ENCODE measurements at places on chromosomes 4 and X.

GRCh38 chr4:48450740-48451139, 32.4 kb upstream of the SLC10A4 start:
- no peak overlapping the region for H3K27ac ChIP-seq
- no peak for DNase-seq
- 0 out of 2 replicates have a peak, but pooled peaks cover 10% of the 10 kb centered on the region for H3K4me1 ChIP-seq
- no peak overlapping the region for H3K4me3 ChIP-seq

DNA sequence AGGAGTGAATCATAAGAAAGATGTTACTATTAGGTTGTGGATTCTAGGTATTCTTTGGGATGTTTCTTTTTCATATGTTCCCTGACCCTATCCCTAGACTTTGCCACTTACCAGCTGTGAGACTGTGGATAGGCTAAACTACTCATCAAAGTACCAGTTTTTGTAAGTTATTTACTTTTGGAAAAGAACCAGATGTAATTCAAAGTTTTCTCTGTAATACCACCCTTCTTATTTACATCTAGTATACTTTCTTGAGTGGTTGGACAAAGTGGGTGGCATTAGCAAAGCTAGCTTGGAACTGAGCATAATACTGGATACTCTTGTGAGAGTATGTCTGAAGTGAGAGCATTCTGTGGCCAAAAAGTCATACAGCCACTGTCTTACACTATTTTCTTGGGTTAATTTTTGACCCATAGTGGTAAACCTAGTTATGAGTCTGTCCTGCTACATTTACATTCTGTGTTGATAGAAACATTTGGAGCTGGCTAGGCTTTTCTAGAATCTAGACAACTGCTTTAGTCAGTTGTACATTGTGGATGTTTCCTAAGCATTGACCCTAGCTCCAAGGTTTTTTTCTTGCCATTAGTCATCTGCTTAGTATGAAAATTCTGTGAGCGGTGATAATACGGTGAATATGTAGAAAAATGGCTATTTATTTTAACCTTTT, 41.7 kb downstream of the KDM6A start:
- no peak for DNase-seq
- no peaks in the 10 kb centered on the region for H3K27me3 ChIP-seq
- peaks cover 69% of the 10 kb centered on the region for H3K4me1 ChIP-seq
- H3K4me3 ChIP-seq, result peak overlapping the region; percentile 48
- peak overlapping the region; percentile 87 for H3K27ac ChIP-seq

- peaks cover 4% of the 10 kb centered on the region for H3K36me3 ChIP-seq
- H3K27ac ChIP-seq, result peak overlapping the region; percentile 83
- no peaks in the 10 kb centered on the region for H3K27me3 ChIP-seq
- H3K4me3 ChIP-seq, result peak overlapping the region; percentile 91
- DNase-seq, result no peak
- peaks cover 30% of the 10 kb centered on the region for H3K4me1 ChIP-seq
Observed at GRCh38 chr4:147617841-147618691, 869 bp downstream of the TMEM184C start.

- H3K36me3 ChIP-seq, result no peaks in the 10 kb centered on the region
- DNase-seq, result no peak
- H3K27ac ChIP-seq, result no peak overlapping the region
- H3K4me3 ChIP-seq, result no peak overlapping the region
- peaks cover 42% of the 10 kb centered on the region for H3K4me1 ChIP-seq
Observed at GRCh38 chr4:98937986-98938720, 9.2 kb upstream of the EIF4E start.

GRCh38 chrX:113950081-113950678, 633.7 kb upstream of the HTR2C start:
- no peak overlapping the region for H3K27ac ChIP-seq
- H3K36me3 ChIP-seq, result no peaks in the 10 kb centered on the region
- no peaks in the 10 kb centered on the region for H3K27me3 ChIP-seq
- no peak for DNase-seq
- no peaks in the 10 kb centered on the region for H3K4me1 ChIP-seq

GRCh38 chr4:147678796-147679549, 5.0 kb downstream of the PRMT9 start:
- H3K4me3 ChIP-seq, result no peak overlapping the region
- no peak overlapping the region for H3K27ac ChIP-seq
- peaks cover 11% of the 10 kb centered on the region for H3K4me1 ChIP-seq
- H3K27me3 ChIP-seq, result no peaks in the 10 kb centered on the region

- H3K27ac ChIP-seq, result no peak overlapping the region
- H3K36me3 ChIP-seq, result no peaks in the 10 kb centered on the region
- DNase-seq, result peak; percentile 52
- no peaks in the 10 kb centered on the region for H3K27me3 ChIP-seq
Observed at GRCh38 chr4:87895964-87896621, 63.3 kb downstream of the MEPE start.
